ENCODE measurements at places on chromosomes 5 and 9. TPM values are rescaled to one million over a fixed set of nuclear protein-coding genes. Genes with fewer than 3 reads are reported as not detected.

SPINK7 gene
- not detected for total RNA-seq

CDC20B gene
- total RNA-seq = not detected

PCDHB12 gene
- total RNA-seq = 6.6 TPM

DNA sequence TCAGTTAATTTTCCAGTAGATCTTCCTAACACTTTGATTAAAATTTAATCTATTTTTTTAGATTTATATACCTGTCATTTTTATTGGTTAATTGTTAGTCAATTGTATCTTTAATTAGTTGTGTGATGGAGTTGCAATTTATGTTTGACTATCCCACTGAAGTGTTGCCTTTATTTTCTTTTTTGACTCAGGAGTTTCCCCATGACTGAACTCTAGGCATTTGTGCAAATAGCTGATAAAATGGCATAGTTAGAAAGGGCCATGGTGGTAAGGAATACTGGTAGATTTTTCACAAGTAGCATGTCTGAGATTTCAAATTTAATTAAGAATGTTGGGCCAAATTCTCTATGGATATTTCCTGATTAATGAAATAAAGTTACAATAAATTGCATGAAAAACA is 273.1 kb upstream of the DAB2 start:
- DNase-seq = no peak

GRCh38 chr5:19706776-19707175 is 281.2 kb downstream of the CDH18 start:
- no peak for DNase-seq

DNA sequence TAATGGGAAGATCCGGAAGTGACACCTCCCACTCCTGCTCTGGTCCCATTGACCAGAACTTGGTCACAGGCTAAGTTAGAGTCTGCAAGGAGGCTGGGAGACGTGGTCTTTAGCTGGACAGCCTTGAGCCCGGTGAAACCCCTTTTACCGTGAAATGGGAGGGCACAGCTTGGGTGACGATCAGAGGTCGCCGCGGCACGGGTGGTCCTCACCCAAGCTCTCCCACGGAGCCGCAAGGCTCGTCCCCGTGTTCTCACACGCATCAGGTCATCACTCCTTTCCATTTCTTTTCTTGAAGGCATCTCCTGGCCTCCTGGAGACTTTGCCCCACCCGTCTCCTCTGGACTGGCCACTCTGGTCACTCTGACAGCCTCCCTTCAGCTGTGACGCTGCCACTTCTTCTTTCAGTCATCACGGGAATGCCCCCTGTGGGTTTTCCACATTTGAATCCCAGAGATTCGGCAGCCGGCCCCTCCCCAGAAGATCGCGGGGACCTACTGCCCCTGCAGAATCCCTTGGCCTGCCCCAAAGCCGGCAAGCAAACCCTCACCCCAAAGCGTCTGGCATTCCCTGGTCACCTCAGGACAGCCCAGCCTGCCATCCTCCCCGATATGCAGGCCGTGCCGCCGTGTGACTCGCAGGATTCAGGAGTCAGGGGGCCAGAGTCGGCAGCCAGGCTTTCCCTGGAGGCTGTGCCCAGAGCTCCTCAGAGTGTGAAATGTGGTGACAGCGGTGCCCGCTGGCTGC is 18.9 kb upstream of the EGFL7 start:
- no peak for DNase-seq

DNA sequence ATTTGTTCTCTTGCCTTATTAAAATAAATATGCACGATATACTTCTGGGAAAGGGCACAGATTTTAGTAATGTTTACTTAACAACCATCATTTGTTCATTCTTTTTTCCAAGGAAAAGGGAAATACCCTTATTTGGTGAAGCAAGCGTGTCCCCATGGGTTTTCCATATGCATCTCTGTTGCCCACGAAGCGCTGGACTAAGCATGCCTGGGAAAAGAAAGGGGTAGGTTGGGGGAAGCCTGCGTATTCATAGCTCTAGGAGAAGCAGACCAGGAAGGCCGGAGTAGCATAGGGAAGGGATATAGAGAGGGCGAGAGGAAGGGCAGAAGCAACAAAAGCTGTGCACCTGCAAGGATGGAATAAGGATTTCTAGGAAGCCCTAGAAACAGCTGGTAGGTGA is 61.8 kb upstream of the ACO1 start:
- DNase-seq = no peak

GRCh38 chr5:122845229-122846050 is at the start of gene SNX24:
SNX24 (plus strand) TSS chr5:122845613; CDS start chr5:122845634, 21 bp downstream.
- DNase-seq = peak; percentile 88

- no peak for DNase-seq
Observed at GRCh38 chr5:62718324-62718723, 139.7 kb downstream of the LRRC70 start.

GRCh38 chr5:151038412-151038745 is 18.0 kb downstream of the GPX3 start:
- DNase-seq = no peak

DNA sequence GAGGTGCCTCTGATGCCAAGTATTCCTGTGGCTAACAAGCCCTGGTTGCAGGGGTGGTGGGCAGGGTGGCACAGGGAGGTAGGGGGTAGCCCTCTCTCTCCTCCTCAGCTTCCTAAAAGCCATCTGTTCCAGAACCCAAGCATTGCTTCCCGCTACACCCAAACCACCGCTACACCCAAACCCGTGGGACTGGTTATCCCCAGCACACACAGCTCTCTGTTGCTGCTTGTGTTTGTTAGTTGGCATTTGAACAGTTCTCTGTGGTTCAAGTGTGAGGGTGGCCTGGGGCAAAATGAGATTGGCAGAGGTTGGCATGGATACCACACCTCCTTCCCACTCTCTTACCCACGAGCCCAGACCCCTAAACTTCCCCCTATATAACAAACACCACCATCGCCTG is 40.4 kb downstream of the SPARC start:
- no peak for DNase-seq

- no peak for DNase-seq
Observed at GRCh38 chr5:78809444-78809843, 160.9 kb upstream of the LHFPL2 start.

- DNase-seq = no peak
Observed at GRCh38 chr5:56406838-56407237, 173.7 kb upstream of the ANKRD55 start.

Data from sciatic nerve (tissue), 2 donors.